Kasumi-1 (cell line): ENCODE measurements at places on chromosomes 6 and 20.

GRCh38 chr6:89392823-89393222 lies 19.2 kb downstream of the RRAGD start:
- no peak for DNase-seq

DNA sequence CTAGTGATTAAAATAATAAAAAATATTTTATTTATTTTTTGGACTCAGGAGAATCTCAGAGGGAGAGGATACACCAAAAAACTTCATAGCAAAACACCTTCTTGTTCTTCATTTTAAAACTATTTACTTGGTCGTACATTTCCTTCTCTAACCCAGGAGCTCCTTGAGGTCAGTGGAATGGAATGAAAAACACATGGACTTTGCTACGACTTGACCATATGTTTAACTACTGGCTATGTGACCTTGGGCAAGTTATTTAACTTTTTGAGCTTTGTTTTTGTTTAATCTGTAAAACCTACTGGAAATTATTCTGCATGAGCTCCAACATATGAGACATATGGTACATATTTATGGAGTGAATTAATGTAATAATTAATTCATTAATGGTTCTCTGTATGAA lies 1005.5 kb upstream of the CITED2 start:
- no peak for DNase-seq

- DNase-seq: no peak
Measured at GRCh38 chr6:69868961-69869360, 2.6 kb downstream of the COL19A1 start.

GRCh38 chr20:8424010-8424409 lies 291.9 kb downstream of the PLCB1 start:
- no peak for DNase-seq

- DNase-seq: no peak
Measured at GRCh38 chr6:147654103-147654845, 145.8 kb downstream of the SAMD5 start.

DNA sequence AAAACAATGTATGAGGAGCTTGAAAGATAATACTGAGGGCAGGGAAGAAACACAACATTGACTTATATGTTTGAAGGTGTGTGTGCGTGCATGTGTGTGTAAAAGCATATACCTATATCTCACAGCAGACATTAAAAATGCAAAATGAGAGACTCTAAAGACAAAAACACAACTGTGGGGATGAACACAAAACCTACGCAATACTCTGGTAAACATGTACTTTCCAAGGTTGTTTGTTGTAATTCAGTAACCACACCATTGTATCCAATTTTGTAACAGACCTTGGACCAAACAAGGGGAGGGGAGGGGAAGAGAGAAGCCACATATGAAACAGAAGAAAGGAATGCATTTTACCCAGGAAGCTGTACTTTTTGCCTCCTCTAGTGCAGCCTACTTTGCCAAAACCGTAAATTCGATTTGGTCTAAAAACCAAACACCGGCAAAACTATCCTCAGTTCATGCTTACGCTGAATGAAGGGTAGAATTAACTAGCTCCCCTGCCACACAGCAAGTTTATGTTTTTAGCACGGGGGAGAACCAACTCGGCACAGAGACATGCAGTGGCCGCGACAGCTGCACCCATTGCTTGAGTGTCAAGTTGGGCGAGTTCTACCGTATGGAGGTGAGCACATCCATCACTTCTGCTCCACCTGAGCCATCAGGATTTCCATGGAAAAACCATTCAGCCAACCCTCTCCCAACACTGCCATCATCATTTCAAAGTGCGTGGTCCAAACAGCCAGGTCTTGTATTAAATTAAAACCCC lies 50.0 kb downstream of the CNKSR3 start:
- DNase-seq: no peak

DNA sequence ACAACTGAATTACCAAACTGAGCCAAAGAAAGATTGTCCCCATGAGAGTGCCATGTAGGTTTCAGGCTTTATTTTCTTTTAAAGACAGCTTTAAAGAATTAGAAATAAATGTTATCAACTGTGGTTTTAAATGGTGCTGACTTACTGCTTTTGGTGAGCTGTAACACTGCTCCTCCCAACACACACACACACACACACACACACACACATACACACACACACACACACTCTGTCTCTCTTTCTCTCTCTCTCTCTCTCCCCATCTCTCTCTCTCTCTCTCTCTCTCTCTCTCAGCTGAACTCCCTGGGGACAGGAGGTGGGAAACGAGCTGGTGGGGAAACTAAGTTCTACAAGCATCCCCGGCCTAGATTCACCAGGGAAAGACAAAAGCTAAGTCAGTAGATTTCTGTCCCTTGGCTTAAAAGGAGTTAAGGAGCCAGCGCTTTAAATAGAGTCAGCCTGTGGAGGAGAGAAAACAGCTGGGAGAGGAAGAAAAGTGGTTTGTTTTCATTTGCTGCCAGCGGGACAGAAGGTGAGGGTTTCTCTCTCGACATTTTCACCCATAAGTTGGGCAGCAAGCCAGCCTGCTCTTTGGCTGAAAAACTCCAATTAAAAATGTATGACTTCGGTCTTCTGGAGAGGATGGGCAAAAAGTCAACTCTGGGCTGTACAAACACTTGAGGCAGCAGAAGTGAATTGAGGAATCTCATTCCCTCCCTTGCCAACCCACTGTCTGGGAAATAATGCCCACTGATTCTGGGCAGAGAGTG lies 27.4 kb downstream of the CBLN4 start:
- DNase-seq: no peak

GRCh38 chr6:82032444-82032843 lies 215.1 kb downstream of the IBTK start:
- DNase-seq: no peak

- DNase-seq: no peak
Measured at GRCh38 chr20:44954211-44954610, 6.0 kb downstream of the TOMM34 start.

DNA sequence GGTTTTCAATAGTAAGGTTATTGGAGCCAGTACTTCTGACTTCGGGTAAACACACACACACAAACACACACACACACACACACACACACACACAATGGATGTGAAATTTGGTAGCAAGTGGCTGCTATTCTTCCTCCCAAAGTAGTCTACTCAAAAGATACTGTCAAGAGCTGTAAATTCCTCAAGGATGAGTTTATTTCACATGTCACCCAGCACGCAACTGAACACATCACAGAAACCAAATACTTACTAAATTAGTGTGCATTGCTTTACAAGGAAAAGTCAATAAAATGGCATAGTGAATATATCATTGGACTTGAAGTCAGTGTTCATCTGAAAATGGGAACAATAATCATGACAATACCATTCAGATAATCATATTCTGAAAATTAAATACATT lies 32.9 kb downstream of the MMUT start:
- DNase-seq: no peak

- DNase-seq: no peak
Measured at GRCh38 chr20:54611708-54612412, 136.5 kb downstream of the DOK5 start.

GRCh38 chr20:653110-653589 lies at the start of gene SRXN1:
Gene SRXN1, minus strand, starts transcription at chr20:653200. Its CDS starts 15 bp downstream, at chr20:653185.
- DNase-seq: peak; percentile 50

DNA sequence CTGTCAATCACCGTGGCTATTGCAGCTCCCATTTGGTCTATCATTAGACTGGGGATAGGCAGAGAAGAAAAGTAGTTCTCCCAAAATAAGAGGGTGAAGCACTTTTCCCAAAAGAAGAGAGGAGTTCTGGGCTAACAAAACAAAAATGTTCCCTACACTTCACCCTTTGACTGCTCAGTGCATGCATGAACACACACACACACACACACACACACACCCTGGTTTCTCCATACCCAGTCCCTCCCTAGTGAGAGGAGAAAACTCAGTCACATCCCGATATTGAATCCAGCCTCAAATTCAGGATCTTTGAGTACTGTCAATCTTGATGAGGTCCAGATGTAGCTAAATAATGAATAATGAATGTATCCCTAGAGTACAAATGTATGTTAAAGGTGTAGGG lies 4.6 kb upstream of the TBPL1 start:
- DNase-seq: no peak

GRCh38 chr6:52015953-52016352 lies 71.5 kb downstream of the PKHD1 start:
- DNase-seq: peak; percentile 34

- DNase-seq: no peak
Measured at GRCh38 chr6:156862711-156863110, 85.5 kb downstream of the ARID1B start.

GRCh38 chr6:93219447-93219846 lies 199.9 kb downstream of the EPHA7 start:
- DNase-seq: no peak

DNA sequence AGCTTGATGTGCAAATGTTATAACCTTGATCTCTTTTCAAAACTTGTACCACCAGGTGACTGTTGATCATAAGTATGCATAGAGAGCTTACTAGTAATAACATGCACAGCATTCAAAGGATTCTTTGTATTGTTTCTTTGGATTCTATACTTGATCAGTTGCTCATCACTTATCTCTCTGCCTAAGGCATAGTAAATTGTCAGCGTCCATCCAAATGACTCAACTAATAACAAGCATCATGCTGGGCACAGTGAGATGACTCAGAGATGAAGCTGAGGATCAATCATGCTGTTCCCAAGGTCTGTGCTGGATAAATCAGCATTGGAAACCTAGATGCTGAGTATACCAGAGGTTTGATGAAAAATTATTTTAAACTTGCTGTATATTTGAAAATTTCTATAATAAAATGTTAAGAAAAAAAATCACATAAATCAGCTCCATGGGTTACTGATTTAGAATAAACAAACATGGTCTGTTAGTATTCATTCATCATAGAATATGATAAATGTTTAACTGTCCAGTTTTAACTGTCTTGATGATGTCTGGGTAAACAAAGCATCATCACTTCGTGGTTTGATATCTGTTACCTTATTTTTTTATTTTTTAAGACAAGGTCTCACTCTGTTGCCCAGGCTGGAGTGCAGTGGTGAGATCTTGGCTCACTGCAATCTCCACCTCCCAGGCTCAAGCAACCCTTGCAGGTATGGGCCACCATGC lies 45.6 kb upstream of the SGK1 start:
- no peak for DNase-seq

- no peak for DNase-seq
Measured at GRCh38 chr20:7744411-7744810, 195.8 kb downstream of the HAO1 start.

- DNase-seq: no peak
Measured at GRCh38 chr6:108417027-108417426, 122.2 kb downstream of the AFG1L start.

DNA sequence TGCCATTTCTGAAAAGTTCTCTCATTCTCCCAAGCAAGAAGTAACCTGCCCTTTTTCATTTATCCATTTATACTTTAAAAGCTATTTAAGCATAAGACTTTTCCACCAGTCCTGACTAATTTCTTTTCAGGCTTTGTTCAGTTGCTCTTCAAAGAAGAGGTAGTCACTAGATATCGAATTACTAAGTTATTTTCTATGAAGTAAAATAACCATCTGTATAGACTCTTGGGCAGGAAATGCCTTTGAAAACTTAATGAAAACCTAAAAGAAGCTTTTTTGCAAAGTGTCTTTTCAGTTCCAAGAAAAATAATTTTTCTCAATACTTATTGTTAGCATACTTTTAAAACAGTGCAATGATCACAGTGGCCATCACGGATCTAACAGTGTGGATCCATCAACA lies 31.3 kb upstream of the LAMP5 start:
- no peak for DNase-seq

DNA sequence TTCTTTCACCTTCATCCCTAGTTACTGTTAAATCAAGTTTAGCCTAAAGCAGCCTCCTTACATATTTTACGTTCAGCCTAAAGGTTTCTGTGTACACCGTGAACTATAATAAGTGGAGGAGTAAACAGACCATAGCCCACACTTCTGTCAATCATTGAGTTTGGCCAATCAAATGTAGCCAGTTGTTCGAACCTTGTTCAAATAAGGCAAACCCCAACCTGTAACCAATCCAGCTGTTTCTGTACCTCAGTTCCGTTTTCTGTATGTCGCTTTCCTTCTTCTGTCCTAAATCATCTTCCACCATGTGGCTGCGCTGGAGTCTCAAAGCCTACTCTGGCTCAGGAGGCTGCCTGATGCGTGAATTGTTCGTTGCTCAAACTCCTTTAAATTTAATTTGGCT lies 1.8 kb upstream of the FBXO30 start:
- DNase-seq: no peak

GRCh38 chr6:13495112-13495776 lies 7.8 kb upstream of the GFOD1 start:
- DNase-seq: no peak

DNA sequence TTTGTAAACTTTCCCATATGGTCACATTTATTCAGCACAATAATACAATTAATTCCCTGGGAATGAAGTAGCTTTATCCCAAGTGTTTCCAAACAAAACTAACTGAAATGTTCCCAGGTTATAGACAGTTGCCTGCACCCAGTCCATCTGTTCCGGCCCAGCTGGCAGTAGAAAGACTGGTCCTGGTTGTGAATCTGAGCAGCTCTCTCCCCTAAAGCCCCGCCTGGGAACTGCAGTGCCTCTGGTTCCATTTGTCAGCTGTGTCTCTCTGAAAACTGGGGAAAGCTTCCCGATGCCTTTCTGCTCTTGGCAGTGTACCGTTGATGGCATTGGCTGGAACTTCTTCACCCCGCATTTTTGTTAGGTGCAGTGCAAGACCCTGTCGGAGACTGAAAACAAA lies 8.7 kb downstream of the MTHFD1L start:
- no peak for DNase-seq

DNA sequence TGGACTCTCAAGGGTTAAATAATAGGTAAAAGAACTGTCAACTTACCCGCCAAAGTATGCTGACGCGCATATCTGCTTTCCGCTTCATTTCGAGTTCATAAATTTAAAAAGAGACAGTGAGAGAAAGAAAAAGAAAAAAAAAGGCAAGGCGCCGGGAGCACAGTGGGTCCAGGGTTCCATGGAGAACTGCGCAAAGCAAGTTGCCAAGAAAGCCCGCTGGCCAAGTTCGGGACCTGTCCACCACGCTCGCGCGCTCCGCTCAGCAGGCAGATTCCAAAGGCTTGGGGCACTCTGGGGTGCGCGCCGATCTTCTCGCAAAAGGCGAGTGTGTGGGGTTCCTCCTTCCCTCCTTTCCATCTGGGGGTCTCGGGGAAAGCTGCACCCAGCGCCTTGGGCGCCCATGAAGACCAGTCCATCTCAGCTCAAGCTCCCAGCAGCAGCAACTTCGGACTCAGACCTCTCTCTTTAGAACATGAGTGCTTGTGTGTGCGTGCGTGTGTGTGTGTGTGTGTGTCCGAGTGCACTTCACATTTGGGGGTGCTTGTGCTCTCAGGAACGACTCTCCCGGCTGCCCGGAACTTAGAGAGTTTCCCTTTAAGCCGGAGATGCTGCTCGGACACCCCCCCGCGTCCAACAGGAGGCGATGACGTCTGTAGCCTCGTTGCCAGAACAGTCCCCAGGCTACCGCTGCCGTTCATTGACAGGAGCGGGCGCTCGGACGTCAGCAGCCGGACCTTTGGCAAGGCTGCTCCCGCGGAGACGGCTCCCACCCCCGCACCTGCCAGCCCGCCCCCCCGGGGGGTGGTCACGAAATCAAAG lies 180.0 kb downstream of the TBXT start:
- DNase-seq: no peak

DNA sequence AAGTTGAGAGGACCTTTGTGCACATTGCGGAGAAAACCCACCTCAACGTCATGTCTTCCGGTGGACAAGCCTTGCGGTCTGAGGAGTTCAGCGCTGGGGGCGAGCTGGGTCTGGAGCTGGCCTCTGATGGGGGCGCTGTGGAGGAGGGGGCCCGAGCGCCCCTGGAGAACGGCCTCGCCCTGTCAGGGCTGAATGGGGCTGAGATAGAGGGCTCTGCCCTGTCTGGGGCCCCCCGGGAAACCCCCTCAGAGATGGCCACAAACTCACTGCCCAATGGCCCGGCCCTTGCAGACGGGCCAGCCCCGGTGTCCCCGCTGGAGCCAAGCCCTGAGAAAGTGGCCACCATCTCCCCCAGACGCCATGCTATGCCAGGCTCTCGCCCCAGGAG lies 14.6 kb upstream of the SLC22A7 start:
- no peak for DNase-seq
